ENCODE measurements at places on chromosomes 5 and 9. TPM values are rescaled to one million over a fixed set of nuclear protein-coding genes. Genes with fewer than 3 reads are reported as not detected.
A peak's percentile ranks its signal among the peaks of the same experiment; 100 is the strongest.

The WNK2 gene
- total RNA-seq, result 28.6 TPM

- DNase-seq, result no peak
These were observed 132.4 kb downstream of the GABBR2 start for GRCh38 chr9:98576354-98576753.

- no peak for DNase-seq
These were observed 39.8 kb downstream of the POLK start for GRCh38 chr5:75551471-75551870.

The UBE2QL1 gene
- total RNA-seq, result not detected

- DNase-seq, result peak; percentile 16
These were observed 132.7 kb upstream of the TNC start for GRCh38 chr9:115250621-115251032.

The IFNA10 gene
- not detected for total RNA-seq

The ALDOB gene
- total RNA-seq, result 0.16 TPM

DNA sequence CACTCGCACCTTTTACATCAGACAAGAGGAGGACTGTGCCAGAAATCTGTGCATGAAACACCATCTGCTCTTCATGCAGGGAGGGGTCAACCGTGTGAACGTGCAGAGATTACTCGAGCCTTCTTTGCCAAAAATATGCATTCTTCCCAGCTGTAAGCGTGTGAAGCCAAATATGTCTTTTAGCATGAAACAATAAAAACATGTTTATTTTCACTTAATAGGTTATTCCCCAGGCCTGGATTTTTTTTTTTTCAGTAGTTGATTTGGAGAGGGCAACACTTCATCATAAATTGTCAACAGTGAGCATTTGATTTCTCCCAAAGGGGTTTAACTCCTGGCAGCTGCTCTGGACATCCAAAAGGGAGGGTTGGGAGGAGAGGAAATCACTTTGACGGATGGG lies 23.8 kb downstream of the PLAC8L1 start:
- no peak for DNase-seq

The MEF2C gene
- 0.08 TPM for total RNA-seq

- no peak for DNase-seq
These were observed 110.6 kb downstream of the PLPPR1 start for GRCh38 chr9:101139082-101139481.

DNA sequence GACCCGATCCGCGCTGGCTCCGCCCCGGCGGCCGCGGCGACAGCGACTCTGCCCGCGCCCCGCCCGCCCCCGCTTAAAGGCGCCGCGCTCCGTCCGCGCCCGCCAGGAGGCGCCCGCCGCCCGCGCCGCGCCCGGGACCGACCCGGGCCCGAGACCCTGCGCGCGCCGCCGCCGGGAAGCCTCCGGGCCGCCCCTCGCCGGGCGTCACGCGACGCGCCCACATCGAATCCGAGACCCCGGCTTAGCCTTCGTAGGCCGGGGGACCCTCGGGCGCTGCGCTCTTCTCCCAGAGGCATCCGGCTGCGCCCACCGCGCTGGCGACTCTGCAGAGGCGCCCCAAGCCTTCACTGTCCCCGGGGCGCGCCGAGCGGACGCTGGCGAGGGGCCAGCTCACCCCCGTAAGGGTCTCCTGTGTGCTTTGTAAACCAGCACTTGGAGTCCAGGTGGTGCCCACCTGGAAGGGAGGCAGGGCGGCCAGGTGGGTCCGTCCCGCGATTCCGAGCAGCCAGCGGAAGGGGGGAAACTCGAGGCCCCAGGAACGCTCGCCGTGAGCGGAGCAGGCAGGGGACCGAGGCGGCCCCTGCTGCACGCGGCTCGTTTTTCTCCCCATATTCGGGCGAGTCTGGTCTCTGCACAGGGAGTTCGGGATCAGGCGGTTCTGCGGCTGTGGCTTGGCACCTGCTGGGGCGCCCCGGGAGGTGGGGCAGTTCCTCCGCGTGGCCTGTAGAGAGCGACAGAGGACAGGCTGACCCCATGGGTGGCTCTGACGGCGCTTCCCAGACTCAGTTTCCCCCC lies 423 bp upstream of the ABCA2 start:
- DNase-seq, result peak; percentile 69

DNA sequence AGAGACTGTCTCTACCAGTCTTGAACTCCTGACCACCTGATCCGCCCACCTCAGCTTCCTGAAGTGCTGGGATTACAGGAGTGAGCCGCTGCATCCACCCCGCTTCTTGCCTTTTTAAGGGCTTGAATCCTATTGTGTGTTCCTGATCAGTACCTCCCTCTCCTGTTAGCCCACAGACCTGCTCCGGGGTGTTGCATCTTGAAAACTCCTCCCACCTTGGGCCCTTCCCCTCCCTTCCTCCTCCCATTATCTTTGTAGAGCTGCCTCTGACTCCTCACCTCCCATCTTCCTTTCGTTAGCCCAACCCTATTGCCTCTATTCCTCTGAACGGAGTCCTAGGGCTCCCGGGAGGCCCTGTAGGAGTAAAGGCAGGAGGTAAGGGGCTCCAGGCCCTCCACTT lies 48.5 kb upstream of the NEK6 start:
- DNase-seq, result no peak

The KIF12 gene
- total RNA-seq, result 36.4 TPM

Data from HT-29 (cell line).